T1000 (cell line): ENCODE measurements at places on chromosomes 7 and 10.

GRCh38 chr10:95445223-95445836 is 115.8 kb downstream of the SORBS1 start:
- peak; percentile 45 for DNase-seq

DNA sequence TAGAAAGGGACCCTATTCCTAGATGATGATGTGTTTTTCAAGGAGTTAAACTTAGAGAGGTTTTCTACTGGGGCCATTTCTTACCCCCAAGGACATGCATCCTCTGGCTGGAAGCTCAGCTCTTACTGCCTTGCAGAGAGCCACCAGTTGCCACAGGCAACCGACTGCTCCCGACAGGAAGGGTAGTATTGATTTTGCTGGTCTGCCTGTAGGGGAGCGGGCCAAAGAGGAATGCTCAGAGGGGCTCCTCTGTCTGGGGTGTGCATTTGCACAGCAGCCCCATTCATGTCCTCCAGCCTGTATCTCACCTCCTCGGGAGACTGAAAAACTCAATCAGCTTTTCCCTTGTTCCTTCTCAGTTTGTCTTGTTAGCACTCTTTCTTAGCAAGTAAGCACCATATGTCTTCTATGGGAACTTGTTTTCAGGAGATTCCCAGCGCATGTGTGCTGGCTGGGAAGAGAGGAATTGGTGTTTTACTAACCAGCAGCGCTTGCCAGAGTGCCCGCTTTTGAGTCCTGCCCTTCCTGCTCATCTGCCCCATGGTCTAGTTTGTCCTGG is 739.0 kb upstream of the GALNT17 start:
- no peak for DNase-seq

- peak; percentile 14 for DNase-seq
Measured at GRCh38 chr10:90862908-90863514, 5.2 kb upstream of the HTR7 start.

GRCh38 chr10:6788231-6788630 is 208.2 kb upstream of the PRKCQ start:
- no peak for DNase-seq

GRCh38 chr7:136326045-136326609 is 349.0 kb upstream of the MTPN start:
- no peak for DNase-seq

DNA sequence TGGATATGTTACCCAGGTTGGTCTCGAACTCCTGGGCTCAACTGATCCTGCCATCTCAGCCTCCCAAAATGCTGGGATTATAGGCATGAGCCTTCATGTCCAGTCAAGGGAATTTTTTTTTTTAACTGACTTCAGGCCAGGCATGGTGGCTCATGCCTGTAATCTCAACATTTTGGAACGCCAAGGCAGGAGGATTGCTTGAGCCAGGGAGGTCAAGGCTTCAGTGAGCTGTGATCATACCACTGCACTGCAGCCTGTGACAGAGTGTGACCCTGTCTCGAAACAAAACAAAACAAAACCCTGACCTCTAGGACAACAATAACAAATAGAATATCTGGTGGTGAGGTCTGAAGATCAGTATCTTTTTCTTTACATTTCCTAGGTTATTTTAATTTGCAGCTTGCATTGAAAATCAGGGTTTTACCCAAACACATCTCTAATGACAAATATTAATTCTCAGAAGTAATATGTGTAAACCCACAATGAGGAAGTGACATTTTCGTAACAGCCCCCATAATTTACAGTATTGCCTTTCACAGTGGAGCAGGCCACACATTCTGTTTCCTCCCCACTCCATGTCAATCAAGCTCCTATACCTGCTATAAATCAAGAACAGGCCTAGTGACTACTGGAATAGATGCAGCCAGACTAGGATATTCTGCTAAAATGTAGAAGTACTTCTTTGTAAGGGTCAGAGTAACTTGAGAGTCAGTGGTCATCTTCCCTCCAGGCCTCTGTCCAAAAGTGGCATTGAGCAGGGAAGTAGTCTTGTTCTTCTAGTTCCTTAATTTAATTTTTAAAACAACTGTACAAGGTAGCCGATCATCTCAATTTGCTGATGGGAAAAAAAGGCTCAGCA is 43.3 kb upstream of the ECHDC3 start:
- no peak for DNase-seq

GRCh38 chr7:121166916-121167315 is 161.9 kb upstream of the WNT16 start:
- DNase-seq = no peak

DNA sequence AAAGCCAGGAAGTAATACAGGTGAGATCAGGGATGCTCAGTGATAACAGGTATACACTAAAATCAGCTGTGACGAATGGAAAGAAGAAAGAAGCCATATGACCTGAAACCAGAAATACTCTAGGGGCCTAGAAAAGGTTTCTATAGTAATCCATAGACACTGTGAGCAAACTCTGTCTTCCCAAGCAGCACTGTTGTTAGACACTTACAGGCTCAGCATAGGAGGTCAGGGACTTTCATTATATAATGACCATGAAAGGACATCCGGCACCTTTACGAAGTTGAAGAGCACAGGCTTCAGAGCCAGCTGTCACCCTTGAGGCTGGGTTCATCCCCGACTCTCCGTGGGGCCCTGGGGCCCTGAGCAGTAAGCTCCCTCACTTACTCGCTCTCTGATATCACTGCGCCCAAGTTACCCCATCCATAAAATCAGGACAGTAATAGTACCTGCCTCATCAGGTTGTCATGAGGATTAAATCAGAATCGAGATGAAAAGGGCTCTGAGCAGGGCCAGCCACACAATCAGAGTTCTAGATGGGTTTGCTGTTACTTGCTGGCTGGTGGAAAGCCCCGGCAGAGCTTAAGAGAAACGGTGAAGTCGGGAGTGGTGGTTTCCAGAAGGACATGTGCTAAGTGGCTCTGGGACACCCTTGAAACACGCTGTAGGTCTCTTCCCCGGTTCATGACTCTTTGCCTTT is 79.5 kb downstream of the ITIH5 start:
- no peak for DNase-seq

DNA sequence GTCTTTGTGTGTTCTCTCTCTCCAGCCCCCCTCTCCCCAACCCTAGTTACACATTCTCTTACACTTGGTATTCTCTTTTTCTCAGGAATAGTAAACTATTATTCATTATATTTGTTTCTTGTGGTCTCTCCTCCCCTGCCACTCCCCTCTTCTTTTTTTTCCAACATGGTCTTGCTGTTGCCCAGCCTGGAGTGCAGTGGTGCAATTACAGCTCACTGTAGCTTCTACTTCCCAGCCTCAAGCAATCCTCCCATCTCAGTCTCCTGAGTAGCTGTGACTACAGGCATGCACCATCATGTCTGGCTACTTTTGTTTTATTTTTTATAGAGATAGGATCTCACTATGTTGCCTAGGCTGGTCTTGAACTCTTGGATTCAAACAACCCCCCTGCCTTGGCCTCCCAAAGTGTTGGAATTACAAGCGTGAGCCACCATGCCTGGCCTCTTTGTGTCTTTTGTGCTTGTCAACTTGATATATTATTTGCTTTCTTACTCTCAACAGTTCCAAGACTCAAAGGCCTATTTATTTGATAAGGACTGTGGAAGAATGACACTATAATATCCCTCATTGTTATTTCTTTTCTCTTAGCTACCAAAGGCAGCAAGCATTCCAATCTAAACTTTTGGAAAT is 66.9 kb downstream of the MLLT10 start:
- DNase-seq = no peak

GRCh38 chr10:132309471-132309865 is 1.7 kb upstream of the STK32C start:
- no peak for DNase-seq

DNA sequence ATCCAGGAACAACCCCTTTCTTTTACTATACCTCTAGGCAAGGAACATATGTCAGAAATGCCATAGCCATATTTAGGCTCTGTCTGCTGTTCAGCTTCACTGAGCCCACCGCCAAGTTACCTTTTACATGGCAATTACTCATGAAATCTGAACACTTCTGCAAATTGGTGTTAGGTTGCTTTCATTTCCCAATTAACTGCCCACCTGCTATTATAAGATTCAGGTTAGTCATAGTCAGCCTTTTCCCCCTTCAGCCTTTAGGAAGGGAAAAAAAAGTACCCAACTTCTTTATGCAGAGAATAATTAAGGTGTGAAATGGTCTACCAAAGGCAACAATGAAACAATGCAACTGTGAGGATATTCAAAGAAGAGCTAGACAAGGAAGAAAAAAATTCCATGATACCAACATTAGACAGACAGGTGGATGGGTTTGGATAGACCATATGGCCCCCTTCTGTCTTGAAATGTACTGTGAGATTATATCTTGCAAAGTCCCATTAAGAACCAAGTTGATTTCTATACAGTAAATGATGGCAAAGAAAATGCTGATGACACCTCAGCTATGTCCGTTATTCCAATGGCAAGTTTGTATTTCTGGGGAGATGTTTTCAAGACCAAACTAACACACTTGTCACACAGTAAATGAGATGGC is 442.1 kb upstream of the NRP1 start:
- no peak for DNase-seq

- DNase-seq = no peak
Measured at GRCh38 chr7:17502213-17503060, 204.0 kb downstream of the AHR start.

DNA sequence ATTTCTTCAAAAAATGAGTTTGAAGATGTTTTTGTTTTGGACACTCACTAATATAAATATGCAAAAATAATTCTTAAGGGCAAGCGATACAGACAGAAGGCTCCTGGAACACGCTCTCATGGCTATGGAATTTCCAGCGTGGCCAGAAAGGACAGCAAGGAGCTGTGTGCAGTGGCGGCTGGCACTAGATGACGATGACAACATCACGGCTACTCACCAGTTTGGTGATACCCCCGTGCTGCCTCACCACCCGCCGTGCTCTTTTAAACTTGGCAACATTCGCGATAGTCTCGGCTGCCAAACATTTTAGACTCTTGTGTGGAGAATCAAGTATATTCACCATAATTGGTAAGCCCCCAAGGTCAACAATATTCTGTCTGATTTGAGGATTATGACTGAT is 54.9 kb downstream of the ODAD2 start:
- DNase-seq = no peak

- DNase-seq = no peak
Measured at GRCh38 chr10:102460836-102461186, 9.5 kb upstream of the C10orf95 start.

GRCh38 chr10:100014071-100014762 is 4.5 kb upstream of the DNMBP start:
- DNase-seq = no peak

GRCh38 chr7:116193329-116194087 is 16.8 kb upstream of the TES start:
- DNase-seq = no peak

- no peak for DNase-seq
Measured at GRCh38 chr7:69744026-69744425, 145.8 kb downstream of the AUTS2 start.

DNA sequence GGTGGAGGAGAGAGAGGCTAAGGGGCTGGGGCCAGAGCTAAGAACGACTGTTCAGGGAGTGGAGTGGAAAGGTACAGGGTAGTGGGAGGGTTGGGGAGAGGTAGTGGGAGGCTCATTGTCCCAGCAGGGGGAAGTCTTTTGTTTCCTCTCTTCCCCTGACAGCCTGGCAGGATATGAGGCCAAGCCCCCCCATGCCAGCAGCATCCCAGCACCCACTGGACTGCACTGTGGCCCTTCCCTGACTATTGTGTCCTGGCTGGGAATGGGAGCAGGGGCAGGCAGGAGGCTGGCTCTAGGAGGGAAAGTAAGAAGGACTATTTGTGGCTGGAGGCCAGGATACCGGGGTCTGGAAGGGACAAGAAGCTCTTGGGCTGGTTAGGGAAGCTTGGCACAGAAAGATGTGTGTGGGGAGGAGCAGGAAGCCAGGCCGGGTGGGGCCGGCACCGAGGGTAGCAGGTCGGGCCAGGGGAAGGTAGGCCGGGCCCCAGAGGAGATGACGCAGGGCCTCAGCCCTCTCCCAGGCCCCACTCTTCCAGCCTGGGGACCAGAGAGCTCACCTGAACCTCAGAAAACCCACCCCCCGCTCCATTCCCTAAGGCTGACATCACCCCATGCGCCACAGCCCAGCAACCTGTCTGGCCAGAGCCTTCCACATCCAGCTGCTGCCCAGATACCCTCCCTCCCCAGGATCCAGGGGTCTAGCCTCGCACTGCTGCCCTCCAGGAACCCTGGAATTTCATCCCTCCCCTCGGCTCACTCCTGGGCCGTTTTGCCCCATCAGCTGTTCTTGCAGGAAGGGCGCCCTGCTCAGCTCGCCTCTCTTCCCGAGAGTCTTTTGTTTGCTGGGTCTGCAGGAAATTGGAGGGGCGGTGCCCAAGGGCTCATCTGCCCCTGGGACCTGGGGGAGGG is 8.8 kb upstream of the EPHB4 start:
- no peak for DNase-seq

DNA sequence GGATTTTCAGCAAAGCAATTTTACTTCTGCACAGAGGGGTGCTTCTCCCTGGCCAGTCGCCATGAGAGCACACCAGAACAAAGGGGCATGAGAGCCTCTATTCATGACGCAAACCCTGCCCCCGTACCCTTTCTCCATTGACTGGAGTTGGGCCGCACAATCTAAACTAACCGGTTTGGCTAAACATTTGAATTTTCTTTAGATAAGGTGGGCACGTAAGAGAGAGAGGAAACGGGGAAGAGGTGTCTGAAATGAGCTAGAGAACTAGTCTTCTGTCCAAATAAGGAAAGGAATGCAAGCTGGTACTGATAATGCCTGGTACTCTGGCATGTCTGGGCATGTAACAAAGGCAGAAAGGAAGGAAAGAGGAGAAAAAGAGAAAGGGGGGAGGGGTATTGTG is 13.2 kb upstream of the SCIN start:
- no peak for DNase-seq

DNA sequence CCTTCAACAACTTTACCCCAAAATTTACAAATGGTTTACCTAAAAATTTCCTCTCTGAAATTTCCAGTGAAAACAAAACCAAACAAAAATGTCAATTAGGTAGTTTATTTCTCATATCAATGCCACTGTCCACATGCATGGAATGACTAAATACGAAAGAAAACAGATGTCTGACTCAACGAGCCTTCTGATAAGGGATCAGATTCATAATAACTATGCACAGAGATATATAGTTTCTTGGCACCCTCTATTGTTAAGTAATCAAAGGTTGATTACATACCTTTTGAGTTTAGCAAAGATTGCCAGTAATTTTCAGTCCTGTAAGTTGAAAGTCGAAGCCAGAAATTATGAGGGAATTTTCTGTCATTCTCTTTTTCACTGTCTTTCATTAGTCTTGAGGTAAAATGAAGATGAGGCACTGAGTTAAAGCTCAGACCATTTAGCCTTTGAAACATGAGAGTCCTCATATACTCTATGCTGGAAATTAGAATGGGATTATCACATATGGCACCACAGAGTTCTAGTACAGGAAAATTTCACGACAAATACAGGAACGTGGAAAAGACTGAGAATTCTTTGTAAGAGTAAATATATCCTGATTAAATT is 519.1 kb upstream of the ANKRD30A start:
- no peak for DNase-seq

GRCh38 chr10:77106676-77107075 is 530.9 kb downstream of the KCNMA1 start:
- no peak for DNase-seq

- DNase-seq = no peak
Measured at GRCh38 chr10:89846786-89847185, 145.4 kb downstream of the KIF20B start.
